ENCODE measurements at places on chromosomes 6 and 20.
A peak's percentile ranks its signal among the peaks of the same experiment; 100 is the strongest.

DNA sequence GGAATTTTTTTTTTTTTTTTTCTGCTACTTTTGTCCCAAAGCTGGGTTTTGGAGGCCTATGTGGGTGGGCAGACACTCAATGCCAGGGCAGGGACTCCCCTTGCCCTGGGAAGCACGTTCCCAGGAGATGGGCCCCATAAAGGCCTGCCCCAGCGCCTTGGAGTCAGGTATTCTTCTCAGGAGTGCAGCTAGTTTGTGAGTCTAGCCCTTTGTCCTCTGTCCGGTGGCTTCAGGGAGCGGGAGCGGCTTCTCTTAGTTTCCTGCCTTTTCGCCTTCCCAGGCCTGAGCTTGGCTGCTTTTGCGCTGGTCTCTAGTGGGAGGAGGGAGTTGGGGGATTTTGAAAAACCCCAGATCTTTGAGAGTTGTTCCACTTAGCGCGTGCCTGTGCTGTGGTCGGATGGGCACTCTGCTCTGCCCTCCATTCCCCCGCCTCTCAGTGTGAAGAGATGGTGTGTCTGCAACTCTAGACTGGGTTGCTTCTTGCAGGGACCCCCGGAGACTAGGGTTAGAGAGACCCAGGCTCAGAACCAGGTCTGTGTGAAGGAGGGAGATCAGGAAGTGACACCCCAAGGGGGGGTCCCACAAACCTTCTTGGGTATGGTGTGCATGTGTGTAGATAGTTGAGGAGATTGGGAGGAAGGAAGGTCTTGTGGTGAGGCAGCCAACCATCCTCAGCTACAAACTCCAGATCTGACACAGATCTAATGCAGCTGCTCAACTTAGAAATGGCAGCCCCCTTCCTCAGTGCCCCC, 1.3 kb downstream of the PLCG1 start:
- DNase-seq: peak; percentile 42
- H3K4me1 ChIP-seq: peaks cover 79% of the 10 kb centered on the region
- H3K27ac ChIP-seq: peak overlapping the region; percentile 91
- H3K27me3 ChIP-seq: no peaks in the 10 kb centered on the region

DNA sequence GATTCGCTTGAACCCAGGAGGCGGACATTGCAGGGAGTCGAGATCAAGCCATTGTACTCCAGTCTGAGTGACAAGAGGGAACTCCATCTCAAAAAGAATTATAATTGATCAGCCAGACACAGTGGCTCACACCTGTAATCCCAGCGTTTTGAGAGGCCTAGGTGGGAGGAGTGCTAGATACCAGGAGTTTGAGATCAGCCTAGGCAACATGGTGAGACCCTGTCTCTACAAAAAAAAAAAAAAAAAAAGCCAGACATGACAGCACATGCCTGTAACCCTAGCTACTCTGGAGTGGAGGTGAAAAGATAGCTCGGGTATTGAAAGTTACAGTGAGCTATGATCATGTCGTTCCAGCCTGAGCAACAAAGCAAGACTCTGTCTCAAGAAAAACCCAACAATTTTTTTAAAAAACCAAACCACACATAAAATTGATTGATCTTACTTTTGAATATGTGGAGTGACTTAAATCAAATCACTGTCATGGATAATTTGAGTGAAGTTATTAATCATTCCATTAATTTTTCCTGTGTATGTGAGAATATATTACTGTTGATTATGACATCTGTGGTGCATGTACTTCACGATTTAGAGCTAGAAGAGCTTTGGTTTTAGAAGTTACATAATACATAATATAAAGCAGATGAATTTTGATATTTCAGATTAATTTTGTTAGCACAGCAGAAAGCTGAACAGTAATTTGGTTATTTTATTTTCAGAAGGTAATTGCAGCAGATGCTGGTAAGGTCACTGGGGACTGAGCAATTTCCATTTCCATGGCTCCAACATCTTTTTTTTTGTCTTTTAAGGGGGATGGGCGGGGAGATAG, 34.4 kb downstream of the NCOA7 start:
- H3K27me3 ChIP-seq: no peaks in the 10 kb centered on the region
- H3K4me3 ChIP-seq: no peak overlapping the region
- H3K36me3 ChIP-seq: peaks cover 21% of the 10 kb centered on the region
- DNase-seq: no peak
- no peak overlapping the region for H3K27ac ChIP-seq

GRCh38 chr6:110529355-110529754, 52.9 kb upstream of the SLC22A16 start:
- H3K27me3 ChIP-seq: peaks cover 6% of the 10 kb centered on the region
- no peaks in the 10 kb centered on the region for H3K36me3 ChIP-seq
- no peak overlapping the region for H3K27ac ChIP-seq
- DNase-seq: no peak

DNA sequence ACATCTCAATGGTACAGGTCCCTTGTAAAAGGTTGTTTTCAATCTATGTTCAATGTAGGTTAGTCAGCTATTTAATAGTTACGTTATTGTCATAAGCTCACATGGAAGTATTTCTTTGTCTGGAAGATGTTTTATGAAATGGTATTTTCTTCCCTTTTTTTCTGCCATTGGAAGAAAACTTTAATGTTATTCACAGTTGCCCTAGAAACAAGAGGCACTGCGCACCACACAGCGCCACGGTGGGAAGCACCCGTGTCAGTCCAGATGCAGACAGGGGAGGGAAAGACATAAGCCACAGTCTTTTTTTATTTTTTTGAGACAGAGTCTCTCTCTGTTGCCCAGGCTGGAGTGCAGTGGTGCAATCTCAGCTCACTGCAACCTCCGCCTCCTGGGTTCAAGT, 82.1 kb downstream of the GCNT2 start:
- H3K27ac ChIP-seq: no peak overlapping the region
- no peaks in the 10 kb centered on the region for H3K36me3 ChIP-seq
- H3K4me1 ChIP-seq: no peaks in the 10 kb centered on the region
- H3K27me3 ChIP-seq: no peaks in the 10 kb centered on the region

DNA sequence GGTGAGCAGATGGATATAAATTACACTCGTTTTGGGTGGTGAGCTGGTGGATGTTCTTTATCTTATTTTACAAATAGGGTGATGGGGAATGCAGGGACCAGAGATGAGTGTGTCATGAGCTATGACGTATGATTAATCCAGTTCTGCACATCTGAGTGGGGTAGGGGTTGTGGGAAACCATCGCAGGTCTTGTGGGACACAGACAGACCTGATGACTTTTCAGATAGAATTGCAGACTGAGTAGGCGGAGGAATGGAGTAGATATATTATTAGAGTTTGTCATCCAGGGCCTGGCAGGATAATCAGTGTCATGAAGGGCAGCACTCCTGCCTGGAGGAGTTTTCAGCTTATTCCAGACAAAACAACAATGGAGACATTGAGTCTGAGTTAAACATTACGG, 12.9 kb upstream of the DSP start:
- H3K4me1 ChIP-seq: no peaks in the 10 kb centered on the region
- H3K27ac ChIP-seq: no peak overlapping the region
- H3K4me3 ChIP-seq: no peak overlapping the region
- DNase-seq: no peak

GRCh38 chr20:8527998-8528723, 396.1 kb downstream of the PLCB1 start:
- H3K27me3 ChIP-seq: peaks cover 2% of the 10 kb centered on the region
- no peaks in the 10 kb centered on the region for H3K36me3 ChIP-seq
- no peak overlapping the region for H3K27ac ChIP-seq
- H3K4me1 ChIP-seq: peaks cover 3% of the 10 kb centered on the region

- DNase-seq: no peak
- no peaks in the 10 kb centered on the region for H3K4me1 ChIP-seq
- peaks cover 2% of the 10 kb centered on the region for H3K27me3 ChIP-seq
- H3K36me3 ChIP-seq: no peaks in the 10 kb centered on the region
- H3K27ac ChIP-seq: no peak overlapping the region
Observed at GRCh38 chr6:122821095-122821494, 32.0 kb downstream of the SMPDL3A start.

DNA sequence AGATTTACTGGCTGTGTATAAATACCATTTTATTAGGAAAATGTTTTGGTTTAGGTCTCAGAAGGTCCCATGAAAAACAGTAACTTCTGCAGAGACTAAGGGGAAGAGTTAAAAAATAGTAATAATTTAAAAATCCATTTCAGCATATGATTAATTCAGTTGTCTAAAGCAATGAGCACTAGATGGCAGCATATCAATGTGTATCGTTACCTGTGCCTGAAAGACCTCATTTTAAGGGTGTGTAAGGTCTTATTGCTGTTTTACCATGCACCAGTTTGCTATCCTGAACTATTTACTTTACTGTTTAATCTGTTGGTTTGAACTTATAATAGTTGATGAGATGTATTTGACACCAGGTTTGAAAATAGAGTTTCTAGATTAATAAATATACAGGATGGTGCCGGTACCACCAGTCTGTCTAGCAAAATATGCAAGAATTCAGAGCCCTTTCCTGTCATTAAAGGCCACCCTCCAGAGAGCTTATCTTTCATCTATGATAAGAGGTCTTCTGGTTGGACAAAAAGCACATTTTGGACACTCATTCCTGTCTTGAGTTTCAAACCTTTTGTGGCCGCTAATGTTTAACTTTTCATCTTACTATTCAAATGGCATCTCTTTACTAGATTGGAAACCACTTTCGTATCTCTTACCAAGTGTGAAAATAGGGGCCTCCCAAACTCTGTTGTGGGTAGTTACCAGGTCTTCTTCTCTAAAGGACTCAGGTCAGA, 8.9 kb upstream of the AHI1 start:
- H3K4me3 ChIP-seq: no peak overlapping the region
- H3K27ac ChIP-seq: peak overlapping the region; percentile 49
- H3K4me1 ChIP-seq: peaks cover 21% of the 10 kb centered on the region
- no peaks in the 10 kb centered on the region for H3K27me3 ChIP-seq
- no peaks in the 10 kb centered on the region for H3K36me3 ChIP-seq

- DNase-seq: no peak
- H3K4me3 ChIP-seq: no peak overlapping the region
- peaks cover 5% of the 10 kb centered on the region for H3K4me1 ChIP-seq
- no peak overlapping the region for H3K27ac ChIP-seq
- no peaks in the 10 kb centered on the region for H3K27me3 ChIP-seq
- H3K36me3 ChIP-seq: peaks cover 53% of the 10 kb centered on the region
Observed at GRCh38 chr6:97275804-97276203, 7.2 kb downstream of the MMS22L start.

GRCh38 chr6:92271091-92271490, 1148.3 kb downstream of the EPHA7 start:
- no peak for DNase-seq
- H3K4me3 ChIP-seq: no peak overlapping the region
- no peaks in the 10 kb centered on the region for H3K36me3 ChIP-seq
- H3K27ac ChIP-seq: no peak overlapping the region
- no peaks in the 10 kb centered on the region for H3K4me1 ChIP-seq

DNA sequence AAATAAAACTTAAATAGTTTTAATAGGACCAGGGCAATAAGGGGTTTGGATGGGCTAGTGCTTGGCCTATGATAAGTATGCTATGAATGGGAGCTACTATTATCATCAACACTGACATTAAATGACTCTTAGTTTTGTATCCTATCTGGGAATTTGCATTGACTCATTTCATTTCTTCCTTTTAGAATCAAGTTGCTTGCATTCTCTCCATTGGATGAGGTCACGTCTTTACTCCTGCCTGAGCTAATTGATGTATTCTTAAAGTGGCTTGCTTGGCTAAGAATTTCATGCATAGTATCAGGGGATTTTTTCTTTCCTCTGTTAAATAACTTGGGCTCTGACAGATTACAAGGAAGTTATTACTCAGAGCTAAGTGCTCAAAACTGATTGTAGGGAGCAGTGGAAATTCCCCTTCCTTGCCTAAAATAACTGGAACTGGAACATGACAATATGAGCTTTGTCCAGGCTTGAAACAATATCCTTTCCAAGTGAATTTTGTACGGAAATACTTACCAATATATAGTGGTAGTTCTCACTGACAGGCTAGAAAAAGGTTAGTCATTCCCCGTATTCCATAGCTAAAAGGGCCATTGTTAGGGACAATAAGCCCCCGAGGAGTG, 169.9 kb downstream of the BCAS1 start:
- H3K36me3 ChIP-seq: peaks cover under 1% of the 10 kb centered on the region
- peak overlapping the region; percentile 14 for H3K4me3 ChIP-seq
- no peaks in the 10 kb centered on the region for H3K27me3 ChIP-seq
- no peak for DNase-seq
- H3K27ac ChIP-seq: peak overlapping the region; percentile 69

DNA sequence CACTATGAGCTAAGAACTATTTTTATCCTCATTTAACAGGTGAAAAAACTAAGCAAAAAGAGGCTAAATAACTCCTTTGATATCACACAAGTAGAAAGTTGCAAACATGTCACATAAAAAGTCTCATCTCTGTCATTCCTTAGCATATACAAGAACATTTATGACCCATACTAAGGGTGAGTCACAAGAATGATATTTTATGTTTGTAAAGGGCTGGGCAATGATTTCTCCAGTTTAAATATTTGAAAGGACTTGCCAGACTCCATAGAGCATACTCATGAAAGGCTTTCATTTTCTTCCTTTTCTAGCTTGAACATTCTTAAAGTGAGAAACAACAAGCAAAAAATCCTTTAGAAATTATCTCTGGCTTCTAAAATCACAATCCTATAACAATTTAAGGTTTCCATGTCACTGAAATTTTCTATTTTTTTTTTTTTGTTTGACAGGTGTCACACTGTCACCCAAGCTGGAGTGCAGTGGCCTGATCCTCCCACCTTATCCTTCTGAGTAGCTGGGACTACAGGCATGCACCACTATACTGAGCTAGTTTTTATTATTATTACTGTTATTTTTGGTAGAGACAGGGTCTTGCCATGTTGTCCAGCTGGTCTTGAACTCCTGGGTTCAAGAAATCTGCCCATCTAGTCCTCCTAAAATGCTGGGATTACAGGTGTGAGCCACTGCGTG, 338.0 kb upstream of the KHDRBS2 start:
- H3K27me3 ChIP-seq: no peaks in the 10 kb centered on the region
- H3K4me3 ChIP-seq: no peak overlapping the region
- no peaks in the 10 kb centered on the region for H3K36me3 ChIP-seq
- no peak overlapping the region for H3K27ac ChIP-seq

GRCh38 chr6:114430534-114431124, 87.8 kb upstream of the HS3ST5 start:
- no peak overlapping the region for H3K27ac ChIP-seq
- H3K36me3 ChIP-seq: no peaks in the 10 kb centered on the region
- no peaks in the 10 kb centered on the region for H3K4me1 ChIP-seq
- no peak overlapping the region for H3K4me3 ChIP-seq

DNA sequence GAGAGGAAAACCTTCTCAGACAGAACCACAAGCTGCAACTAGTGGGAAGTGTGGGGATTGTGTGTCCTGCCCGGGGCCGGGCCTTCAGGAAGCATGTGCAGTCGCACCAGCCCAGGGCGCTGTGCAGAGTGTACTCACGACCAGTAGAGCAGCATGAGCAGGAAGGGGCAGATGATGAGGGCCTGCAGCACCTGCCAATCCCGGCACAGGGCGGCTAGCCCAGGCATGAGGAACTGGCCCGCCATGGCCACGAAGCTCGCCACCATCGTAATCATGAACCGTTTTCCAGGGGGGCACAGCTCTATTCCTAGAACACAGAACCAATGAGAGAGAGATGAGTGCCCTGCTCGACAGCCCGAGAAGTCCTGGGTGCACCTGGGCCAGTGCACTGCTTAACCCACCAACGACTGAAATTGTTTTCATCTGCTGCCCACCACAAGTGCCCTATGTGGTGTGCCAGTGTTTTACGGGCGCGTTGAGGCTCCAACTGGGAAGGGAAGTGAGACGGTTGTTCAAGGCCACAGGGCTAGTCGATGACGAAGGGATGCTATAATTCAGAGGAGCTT, 65.0 kb downstream of the PSMG4 start:
- no peak overlapping the region for H3K4me3 ChIP-seq
- peaks cover 2% of the 10 kb centered on the region for H3K27me3 ChIP-seq
- no peaks in the 10 kb centered on the region for H3K36me3 ChIP-seq
- no peak overlapping the region for H3K27ac ChIP-seq

- H3K4me3 ChIP-seq: no peak overlapping the region
- no peak overlapping the region for H3K27ac ChIP-seq
- H3K36me3 ChIP-seq: peaks cover 66% of the 10 kb centered on the region
- H3K4me1 ChIP-seq: peaks cover 24% of the 10 kb centered on the region
- H3K27me3 ChIP-seq: no peaks in the 10 kb centered on the region
- DNase-seq: no peak
Observed at GRCh38 chr20:62906209-62906608, 20.1 kb downstream of the DIDO1 start.

All from activated naive CD8-positive, alpha-beta T cell treated with anti-CD3 and anti-CD28 coated beads, Interleukin-2, amount 50 U/mL, for 24 hours (primary cell).